ENCODE measurements at places on chromosomes 2 and 18.

DNA sequence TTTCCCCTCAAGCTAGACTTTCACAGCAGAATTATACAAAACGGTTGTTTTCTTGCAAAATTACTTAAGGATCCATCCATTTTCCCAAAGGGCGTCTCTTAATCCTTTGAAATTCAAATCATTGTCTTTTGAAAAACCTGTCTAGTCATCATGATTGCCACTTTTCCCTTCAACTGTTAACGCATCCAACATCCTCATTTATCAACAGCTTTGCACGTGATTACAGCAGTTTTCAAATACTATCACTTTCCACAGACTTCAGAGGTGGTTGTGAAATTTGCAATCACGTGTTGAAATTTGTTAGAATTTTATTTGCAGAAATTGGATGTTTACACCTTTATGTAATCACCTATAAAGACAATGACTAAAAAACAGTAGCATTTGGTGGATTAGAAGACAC lies 304.4 kb upstream of the SLC39A10 start:
- DNase-seq = no peak

- no peak for DNase-seq
Observed at GRCh38 chr2:160970052-160970965, 189.9 kb upstream of the TANK start.

GRCh38 chr2:128631698-128632500 lies 313.2 kb upstream of the HS6ST1 start:
- DNase-seq = no peak

GRCh38 chr2:221423210-221423804 lies 148.8 kb downstream of the EPHA4 start:
- no peak for DNase-seq

DNA sequence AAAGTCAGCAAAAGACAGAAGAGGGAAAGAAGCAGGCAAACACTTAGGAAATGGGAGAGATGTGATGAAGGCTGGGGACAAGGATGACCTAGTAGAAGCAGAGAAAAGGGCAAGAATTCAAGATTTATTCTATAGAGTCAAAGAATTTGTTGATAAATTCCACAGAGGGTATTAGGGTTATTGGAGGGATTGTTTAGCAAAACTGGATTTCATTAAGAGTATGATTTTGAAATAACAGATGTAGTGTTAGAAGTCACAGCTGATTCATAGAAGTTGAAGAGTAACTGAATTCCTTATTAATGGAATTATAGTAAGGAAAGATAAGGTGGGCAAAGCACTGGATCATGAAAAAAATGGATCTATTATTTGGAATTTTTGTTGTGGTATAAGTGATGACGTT lies 48.6 kb downstream of the CEP192 start:
- DNase-seq = no peak

DNA sequence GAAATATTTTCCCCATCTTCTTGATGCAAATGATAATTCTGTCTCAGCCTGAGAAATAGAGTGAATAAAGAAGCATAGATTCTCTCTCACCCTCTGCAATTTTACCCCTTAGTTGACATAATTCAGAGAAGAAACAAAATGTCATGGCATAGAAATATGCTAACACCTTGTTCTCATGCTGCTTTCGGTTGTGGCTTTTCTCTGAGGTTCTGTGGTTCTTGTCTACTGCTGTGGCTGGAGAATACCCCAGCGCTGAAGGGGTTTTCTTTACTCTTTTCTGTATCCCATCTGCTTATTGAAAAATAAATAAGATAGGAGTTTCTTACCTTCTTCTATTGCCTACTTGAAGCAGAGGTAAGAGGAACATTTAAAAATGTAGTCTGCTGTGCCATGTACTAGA lies 15.4 kb upstream of the RAB27B start:
- no peak for DNase-seq

DNA sequence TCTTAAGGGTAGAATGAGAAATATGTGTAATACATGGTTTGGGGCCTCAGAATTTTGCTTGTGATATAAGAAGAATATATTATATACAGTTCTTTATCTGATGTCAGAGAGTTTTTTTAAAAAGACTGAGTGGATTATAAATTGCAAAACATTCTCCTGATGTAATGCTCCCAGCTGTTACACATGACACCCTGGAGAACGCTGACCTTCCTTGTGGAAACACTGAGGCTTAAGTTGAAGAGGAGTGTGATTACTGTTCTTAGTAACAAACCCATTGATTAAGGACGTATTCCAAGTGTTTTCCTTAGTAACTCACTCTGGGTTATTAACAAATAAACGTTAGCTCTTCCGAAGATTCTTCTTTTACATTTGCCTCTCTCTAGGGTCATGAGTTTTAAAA lies 1069.3 kb upstream of the CNTNAP5 start:
- no peak for DNase-seq

GRCh38 chr2:237012577-237013267 lies 73.0 kb upstream of the COPS8 start:
- DNase-seq = no peak

- no peak for DNase-seq
Observed at GRCh38 chr2:206915121-206915520, 24.2 kb upstream of the CPO start.

GRCh38 chr18:59706499-59706898 lies 9.3 kb upstream of the CCBE1 start:
- DNase-seq = no peak

DNA sequence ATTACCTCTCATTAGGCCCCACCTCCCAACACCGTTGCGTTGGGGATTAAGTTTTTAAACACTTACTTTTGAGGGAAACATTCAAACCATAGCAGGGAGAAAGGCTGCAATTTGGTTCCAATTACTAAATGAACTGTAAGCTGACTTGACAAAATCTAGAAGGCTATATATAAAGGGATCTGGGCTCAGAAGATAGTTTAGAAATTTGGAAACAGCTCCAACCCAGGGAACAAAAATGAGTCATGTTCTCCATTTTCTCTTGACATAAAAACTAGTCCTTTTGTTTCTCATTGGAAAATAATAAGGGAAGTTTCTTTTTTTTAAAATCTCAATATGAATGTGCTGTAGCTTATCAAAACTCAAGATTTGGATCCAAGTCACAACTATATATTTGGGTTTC lies 17.5 kb downstream of the MOGAT1 start:
- DNase-seq = no peak

GRCh38 chr2:100785626-100786296 lies 34.2 kb upstream of the NPAS2 start:
- DNase-seq = no peak

DNA sequence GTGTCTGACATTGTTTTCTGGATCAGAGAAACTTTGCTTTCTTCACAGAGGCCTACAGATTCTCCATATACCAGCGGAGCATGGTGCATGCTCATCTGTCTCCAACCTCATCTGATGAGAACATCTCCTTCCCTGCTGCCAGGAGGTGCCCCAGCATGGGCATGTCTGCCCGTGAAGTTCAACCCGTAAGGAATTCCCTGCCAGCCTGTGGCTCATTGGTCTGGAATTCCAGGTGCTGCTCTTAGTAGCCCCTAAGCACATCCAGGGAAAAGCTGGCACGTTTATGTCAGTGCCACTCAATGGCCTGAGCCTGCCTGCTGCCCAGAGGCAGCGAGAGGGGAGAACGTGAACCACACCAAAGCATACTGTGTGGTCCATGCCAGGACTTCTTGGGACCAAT lies 1.7 kb upstream of the SP100 start:
- no peak for DNase-seq

GRCh38 chr2:96801005-96801785 lies 14.9 kb upstream of the CNNM3 start:
- no peak for DNase-seq

DNA sequence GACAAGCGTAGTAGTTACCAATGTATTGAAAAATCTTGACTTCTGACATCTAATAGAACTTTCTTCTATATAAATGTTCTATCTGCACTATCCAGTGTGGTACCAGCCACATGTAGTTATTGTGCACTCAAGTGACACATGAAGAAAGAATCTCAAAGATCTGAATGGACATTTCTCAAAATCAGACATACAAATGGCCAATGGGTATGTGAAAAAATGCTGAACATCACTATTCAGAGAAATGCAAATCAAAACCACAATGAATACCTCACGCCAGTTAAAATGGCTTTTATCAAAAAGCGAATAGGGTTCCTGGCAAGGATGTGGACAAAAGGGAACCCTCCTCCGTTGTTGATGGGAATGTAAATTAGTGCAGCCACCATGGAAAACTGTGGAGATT lies 37.5 kb upstream of the SMCHD1 start:
- no peak for DNase-seq

GRCh38 chr18:22336406-22336805 lies 81.3 kb downstream of the CTAGE1 start:
- DNase-seq = no peak

DNA sequence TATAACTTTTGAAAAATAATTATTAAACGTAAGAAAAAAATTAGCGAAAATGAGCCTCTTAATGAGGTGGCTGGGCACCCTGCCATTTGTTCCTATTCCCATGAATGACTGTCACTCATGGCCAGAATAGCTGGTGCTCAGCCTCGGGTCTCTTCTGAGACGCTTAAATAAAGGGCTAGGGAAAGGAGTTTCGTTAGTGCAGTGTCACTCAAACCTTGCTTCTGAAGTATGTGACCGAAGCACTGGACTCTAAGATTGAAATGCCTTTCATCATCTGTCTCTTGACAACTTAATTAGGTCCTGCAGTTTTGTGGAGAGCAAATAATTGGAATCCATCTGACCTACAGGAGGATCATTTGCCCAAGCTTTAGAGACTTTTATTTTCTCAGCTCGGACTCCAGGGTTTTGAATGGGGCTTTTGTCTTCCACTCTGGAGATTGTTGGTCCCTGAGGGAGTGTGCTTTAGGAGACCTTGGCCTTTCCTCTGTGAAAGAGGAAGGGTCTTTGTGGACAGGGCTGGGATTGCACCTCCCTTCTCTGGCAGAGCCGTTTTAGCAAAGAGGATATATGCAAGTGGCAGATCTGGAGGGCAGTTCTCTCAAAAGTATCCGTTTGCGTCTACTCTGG lies 42.3 kb upstream of the FHOD3 start:
- no peak for DNase-seq

- DNase-seq = no peak
Observed at GRCh38 chr2:98191883-98192282, 104.9 kb downstream of the VWA3B start.

- no peak for DNase-seq
Observed at GRCh38 chr2:120517751-120518469, 172.0 kb downstream of the INHBB start.

DNA sequence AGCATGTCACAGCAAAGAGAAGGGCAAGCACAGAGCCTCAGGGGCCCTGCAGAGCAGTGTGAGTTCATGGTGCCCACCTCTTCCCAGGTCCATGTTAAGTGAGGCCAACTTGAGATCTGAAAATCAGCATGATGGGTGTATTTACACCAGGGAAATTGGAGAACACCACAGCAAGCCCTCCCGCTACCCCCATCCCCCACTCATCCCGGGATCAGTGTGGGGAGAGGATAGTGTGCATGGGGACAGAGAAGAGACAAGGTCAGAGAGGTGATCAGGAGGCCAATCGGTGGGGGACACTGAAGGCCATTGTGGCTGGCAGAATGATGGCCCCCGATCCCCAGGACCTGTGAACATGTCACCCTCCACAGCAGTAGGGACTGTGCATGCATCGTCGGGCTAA lies 54.7 kb downstream of the PTGR3 start:
- DNase-seq = no peak

GRCh38 chr2:20633794-20634506 lies 16.9 kb downstream of the HS1BP3 start:
- no peak for DNase-seq

DNA sequence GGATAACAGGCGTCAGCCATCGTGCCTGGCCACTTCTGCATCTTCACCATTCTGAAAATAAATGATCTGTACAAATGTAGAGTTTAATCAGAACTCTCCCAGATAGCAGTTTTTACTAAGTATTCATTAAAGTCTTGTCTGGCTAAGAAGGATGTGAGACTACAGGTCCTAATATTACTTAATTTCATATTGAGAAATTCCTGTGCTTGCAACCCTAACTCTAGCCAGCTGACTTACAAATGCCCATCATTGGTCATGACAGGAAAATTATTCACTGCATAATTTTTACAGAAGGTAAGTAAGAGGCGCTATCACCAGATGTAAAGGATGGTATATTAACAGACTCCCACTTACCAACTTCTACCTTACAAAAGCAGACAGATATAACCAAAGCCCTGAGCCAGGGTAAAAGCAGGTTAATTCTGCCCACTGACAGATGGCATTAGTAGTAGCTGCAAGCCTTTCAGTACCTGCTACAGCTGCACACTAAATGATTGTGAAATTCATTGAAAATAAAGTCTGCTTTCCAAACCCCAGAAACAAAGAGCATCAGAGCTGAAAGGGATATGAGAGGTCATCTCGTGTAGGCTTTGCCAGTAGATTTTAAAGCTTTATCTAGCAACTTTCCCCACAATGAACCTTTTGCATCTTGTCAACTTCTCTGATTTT lies 271.3 kb upstream of the STON1 start:
- DNase-seq = no peak

- DNase-seq = no peak
Observed at GRCh38 chr2:8431446-8432125, 250.3 kb upstream of the ID2 start.

DNA sequence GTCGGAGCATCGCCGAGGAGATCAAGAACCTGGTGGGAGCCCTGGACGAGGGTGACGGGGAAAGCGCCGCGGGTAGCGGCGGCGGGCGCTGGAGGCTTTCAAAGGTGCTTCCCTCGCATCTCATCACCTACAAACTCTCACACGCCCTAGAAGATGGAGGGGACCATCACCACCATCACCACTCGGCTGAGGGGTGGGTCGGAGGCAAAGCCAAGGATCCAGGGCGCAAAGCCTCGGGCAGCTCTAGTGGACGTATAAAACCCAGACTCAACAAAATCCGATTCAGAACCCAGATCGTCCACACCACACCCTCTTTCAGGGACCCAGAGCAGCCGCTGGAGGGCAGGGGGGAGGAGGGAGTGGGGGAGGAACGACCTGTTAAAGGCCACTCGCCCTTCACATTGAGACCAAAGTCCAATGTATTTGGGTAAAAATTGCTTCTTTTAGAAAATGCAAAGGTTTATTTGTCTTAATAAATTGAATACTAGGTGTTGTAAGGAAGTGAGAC lies 1.5 kb downstream of the SOWAHC start:
- DNase-seq = no peak

DNA sequence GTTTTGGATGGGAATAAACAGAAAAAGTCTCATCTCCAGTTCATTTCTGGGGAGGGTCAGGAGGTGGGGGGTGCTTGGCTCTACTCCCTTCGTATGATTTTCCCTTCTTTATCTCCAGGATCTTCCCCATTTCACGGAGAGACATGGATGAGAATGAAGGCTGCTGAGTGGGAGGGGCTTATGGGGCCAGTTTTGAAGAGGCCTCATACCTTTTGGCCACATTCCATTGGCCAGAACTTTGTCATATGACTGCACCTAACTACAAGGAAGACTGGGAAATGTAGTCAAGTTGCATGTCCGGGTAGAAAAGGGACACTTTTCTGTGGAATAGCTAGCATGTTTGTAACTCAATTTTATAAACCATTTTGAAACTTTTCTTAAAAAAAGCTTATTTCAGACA lies 117.6 kb downstream of the NEDD4L start:
- DNase-seq = no peak

GRCh38 chr2:207130958-207131521 lies 34.7 kb downstream of the KLF7 start:
- DNase-seq = no peak

- no peak for DNase-seq
Observed at GRCh38 chr18:8895987-8896619, 190.7 kb downstream of the MTCL1 start.
